Glutamatergic neuron (in vitro differentiated cells): ENCODE measurements at places on chromosomes 12 and 14. TPM values are rescaled to one million over a fixed set of nuclear protein-coding genes. Genes with fewer than 3 reads are reported as not detected.

- no peak overlapping the region for H3K27ac ChIP-seq
- peaks cover 3% of the 10 kb centered on the region for H3K27me3 ChIP-seq
- no peak overlapping the region for H3K4me3 ChIP-seq
- no peaks in the 10 kb centered on the region for H3K4me1 ChIP-seq
- peaks cover 4% of the 10 kb centered on the region for H3K36me3 ChIP-seq
Observed at GRCh38 chr12:127677537-127678131, 589.3 kb upstream of the TMEM132C start.

The IL23A gene
- total RNA-seq = 0.42 TPM

DNA sequence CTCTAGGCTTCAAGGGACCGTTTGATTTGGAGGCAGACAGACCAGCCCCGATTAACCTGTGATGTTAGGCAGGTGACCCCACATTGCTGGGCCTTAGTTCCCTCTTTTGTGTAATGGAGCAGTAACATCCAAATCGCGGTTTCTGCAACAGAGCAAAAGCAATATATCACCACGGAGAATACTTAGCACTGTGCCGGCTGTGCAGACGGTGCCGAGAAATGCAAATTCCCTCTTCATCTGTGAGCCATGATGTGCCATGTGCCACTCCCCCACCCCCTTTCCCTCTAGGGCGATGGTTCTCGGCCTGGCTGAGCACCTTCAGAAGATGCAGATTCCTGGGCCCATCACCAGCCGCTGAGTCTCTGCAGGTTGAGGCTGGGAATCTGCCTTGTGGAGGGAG lies 10.9 kb downstream of the BCL7A start:
- peak overlapping the region; percentile 25 for H3K4me3 ChIP-seq
- no peaks in the 10 kb centered on the region for H3K36me3 ChIP-seq
- DNase-seq = no peak
- peaks cover 51% of the 10 kb centered on the region for H3K4me1 ChIP-seq
- H3K27me3 ChIP-seq = peaks cover 7% of the 10 kb centered on the region
- peak overlapping the region; percentile 59 for H3K27ac ChIP-seq

The SIX6 gene
- total RNA-seq = not detected

The CGRRF1 gene
- 18.7 TPM for total RNA-seq

GRCh38 chr14:21617614-21618013 lies 17.1 kb downstream of the OR10G2 start:
- H3K36me3 ChIP-seq = no peaks in the 10 kb centered on the region
- no peak for DNase-seq
- no peak overlapping the region for H3K27ac ChIP-seq
- no peaks in the 10 kb centered on the region for H3K27me3 ChIP-seq

GRCh38 chr12:69024413-69024812 lies 91.4 kb upstream of the CPM start:
- no peak overlapping the region for H3K4me3 ChIP-seq
- H3K27ac ChIP-seq = no peak overlapping the region
- no peaks in the 10 kb centered on the region for H3K36me3 ChIP-seq
- no peaks in the 10 kb centered on the region for H3K4me1 ChIP-seq
- no peaks in the 10 kb centered on the region for H3K27me3 ChIP-seq

GRCh38 chr14:93072659-93073357 lies 42.9 kb downstream of the ITPK1 start:
- H3K27ac ChIP-seq = no peak overlapping the region
- H3K36me3 ChIP-seq = no peaks in the 10 kb centered on the region
- peaks cover 57% of the 10 kb centered on the region for H3K4me1 ChIP-seq
- H3K27me3 ChIP-seq = peaks cover 17% of the 10 kb centered on the region

GRCh38 chr14:29521526-29522137 lies 406.0 kb downstream of the PRKD1 start:
- H3K27me3 ChIP-seq = no peaks in the 10 kb centered on the region
- H3K36me3 ChIP-seq = no peaks in the 10 kb centered on the region
- no peak overlapping the region for H3K27ac ChIP-seq
- DNase-seq = peak; percentile 56
- H3K4me3 ChIP-seq = no peak overlapping the region

The MYRFL gene
- total RNA-seq = not detected

GRCh38 chr14:69750495-69750894 lies 16.4 kb upstream of the SRSF5 start:
- H3K36me3 ChIP-seq = no peaks in the 10 kb centered on the region
- H3K4me3 ChIP-seq = no peak overlapping the region
- no peak overlapping the region for H3K27ac ChIP-seq

The NAB2 gene
- 20.0 TPM for total RNA-seq

- H3K4me3 ChIP-seq = no peak overlapping the region
- peaks cover 9% of the 10 kb centered on the region for H3K36me3 ChIP-seq
- H3K27ac ChIP-seq = no peak overlapping the region
- peaks cover 14% of the 10 kb centered on the region for H3K4me1 ChIP-seq
Observed at GRCh38 chr12:30908722-30909348, 17.7 kb upstream of the TSPAN11 start.

DNA sequence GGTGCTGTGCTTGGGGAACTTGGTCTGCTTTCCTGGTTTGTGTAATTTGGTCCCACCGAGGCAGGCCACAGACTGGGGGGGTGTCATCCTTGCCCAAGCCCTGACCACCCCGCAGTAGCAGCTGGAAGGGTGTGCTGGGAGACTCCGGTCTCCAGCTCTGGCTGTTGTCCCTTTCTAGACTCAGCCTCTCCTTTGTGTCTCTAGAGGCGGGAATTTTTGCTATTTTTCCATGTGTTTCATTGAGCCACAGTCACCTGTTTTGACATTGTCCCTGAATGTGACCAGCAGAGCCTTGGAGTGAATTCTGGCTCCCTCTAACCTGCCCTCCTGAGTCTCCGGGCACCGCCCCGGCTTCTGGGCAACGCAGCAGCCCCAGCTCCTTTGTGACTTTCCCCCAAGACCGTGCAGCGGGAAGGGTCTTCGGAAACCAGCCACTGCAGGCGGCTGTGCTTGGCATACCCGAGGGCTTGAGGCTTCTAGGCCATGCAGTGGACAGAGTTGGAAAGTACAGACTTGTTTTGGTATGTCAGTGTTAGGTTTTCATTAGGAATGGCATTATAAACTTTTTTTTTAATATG lies 98.6 kb downstream of the TNFAIP2 start:
- H3K36me3 ChIP-seq = peaks cover 5% of the 10 kb centered on the region
- H3K27ac ChIP-seq = no peak overlapping the region
- DNase-seq = no peak

The LTBP2 gene
- 1.2 TPM for total RNA-seq

- no peak for DNase-seq
- peaks cover 12% of the 10 kb centered on the region for H3K27me3 ChIP-seq
- H3K27ac ChIP-seq = peak overlapping the region; percentile 43
- H3K4me1 ChIP-seq = peaks cover 40% of the 10 kb centered on the region
Observed at GRCh38 chr12:55929306-55929791, 1.6 kb upstream of the DGKA start.

DNA sequence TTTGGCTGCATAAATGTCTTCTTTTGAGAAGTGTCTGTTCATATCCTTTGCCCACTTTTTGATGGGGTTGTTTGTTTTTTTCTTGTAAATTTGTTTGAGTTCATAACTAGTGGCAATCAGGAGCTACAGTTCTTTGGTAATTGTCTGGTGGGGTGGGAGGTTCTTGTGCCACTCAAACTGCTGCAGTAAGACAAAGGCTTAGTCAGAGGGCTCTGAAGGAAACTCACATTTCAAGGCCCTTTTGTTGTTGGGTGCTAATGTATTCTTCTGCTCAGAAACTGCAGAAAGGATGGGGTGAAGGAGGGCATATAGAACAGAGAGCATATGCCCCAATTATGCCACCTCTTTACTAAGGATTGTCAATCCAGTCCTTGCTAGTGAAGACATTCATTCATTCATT lies 21.9 kb downstream of the MYRFL start:
- no peak overlapping the region for H3K27ac ChIP-seq
- H3K4me1 ChIP-seq = peaks cover 5% of the 10 kb centered on the region
- H3K27me3 ChIP-seq = no peaks in the 10 kb centered on the region

GRCh38 chr12:39237004-39237403 lies 205.9 kb downstream of the KIF21A start:
- no peak for DNase-seq
- H3K36me3 ChIP-seq = no peaks in the 10 kb centered on the region
- no peaks in the 10 kb centered on the region for H3K4me1 ChIP-seq
- no peak overlapping the region for H3K4me3 ChIP-seq
- H3K27me3 ChIP-seq = no peaks in the 10 kb centered on the region
- no peak overlapping the region for H3K27ac ChIP-seq

GRCh38 chr12:90915353-90915752 lies 39.6 kb downstream of the CCER1 start:
- no peak overlapping the region for H3K27ac ChIP-seq
- no peaks in the 10 kb centered on the region for H3K4me1 ChIP-seq
- no peak overlapping the region for H3K4me3 ChIP-seq
- no peaks in the 10 kb centered on the region for H3K36me3 ChIP-seq

GRCh38 chr12:52284562-52285171 lies 6.7 kb downstream of the KRT81 start:
- peaks cover 2% of the 10 kb centered on the region for H3K27me3 ChIP-seq
- H3K36me3 ChIP-seq = no peaks in the 10 kb centered on the region
- H3K4me1 ChIP-seq = no peaks in the 10 kb centered on the region
- no peak overlapping the region for H3K4me3 ChIP-seq

DNA sequence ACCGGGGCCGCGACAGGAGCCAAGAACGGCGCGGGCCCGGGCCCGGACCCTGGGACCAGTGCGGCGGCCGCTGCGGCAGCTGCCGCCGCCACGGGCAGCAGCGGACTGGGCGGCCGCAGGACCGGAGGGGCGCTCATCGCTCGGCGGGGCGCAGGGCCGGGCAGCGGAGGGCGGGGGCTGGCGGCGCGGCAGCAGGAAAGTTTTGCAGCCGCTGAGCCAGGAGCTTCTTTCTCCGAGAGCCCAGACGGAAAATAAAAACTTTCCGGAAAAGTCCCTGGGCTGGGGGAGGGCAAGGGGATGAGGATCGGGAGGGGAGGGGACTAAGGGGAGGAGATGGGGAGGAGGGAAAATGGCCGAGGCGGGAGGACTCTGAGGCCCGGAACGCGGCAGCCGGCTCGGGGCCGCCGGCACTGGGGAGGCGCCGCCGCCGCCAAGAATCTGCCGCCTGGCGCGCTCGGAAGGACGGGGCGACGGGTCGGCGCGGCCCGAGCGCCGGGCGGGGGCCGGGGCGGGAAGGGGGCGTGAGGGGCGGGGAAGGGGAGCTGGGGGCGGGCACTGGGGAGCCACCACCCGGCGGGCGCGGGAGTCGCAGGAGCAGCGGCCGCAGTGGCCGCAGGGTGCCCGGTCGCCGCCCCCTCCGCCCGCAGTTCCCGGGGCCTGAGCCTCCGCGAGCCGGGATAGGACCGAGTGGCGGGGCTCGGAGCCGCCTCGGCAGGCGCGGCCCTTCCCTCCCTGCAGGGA lies at the start of gene PRKD1:
TSS of gene PRKD1 (minus strand) at position 472 of the 741 bp plus-strand sequence.
- peak within 1 kb of the TSS; percentile 97 for H3K4me3 ChIP-seq
- H3K27me3 ChIP-seq = peaks cover 6% of the 10 kb centered on the region
- peaks cover 6% of the 10 kb centered on the region for H3K4me1 ChIP-seq
- H3K36me3 ChIP-seq = no peaks in the 10 kb centered on the region
- DNase-seq = peak; percentile 69
- H3K27ac ChIP-seq = peak within 1 kb of the TSS; percentile 10

GRCh38 chr14:29548948-29549370 lies 378.7 kb downstream of the PRKD1 start:
- no peak overlapping the region for H3K27ac ChIP-seq
- H3K27me3 ChIP-seq = no peaks in the 10 kb centered on the region
- DNase-seq = no peak
- no peaks in the 10 kb centered on the region for H3K36me3 ChIP-seq
- no peak overlapping the region for H3K4me3 ChIP-seq

- H3K27me3 ChIP-seq = peaks cover 2% of the 10 kb centered on the region
- no peaks in the 10 kb centered on the region for H3K4me1 ChIP-seq
- H3K27ac ChIP-seq = no peak overlapping the region
- no peak overlapping the region for H3K4me3 ChIP-seq
Observed at GRCh38 chr12:102527171-102527720, 46.9 kb upstream of the IGF1 start.

The CDCA4 gene
- total RNA-seq = 23.2 TPM

DNA sequence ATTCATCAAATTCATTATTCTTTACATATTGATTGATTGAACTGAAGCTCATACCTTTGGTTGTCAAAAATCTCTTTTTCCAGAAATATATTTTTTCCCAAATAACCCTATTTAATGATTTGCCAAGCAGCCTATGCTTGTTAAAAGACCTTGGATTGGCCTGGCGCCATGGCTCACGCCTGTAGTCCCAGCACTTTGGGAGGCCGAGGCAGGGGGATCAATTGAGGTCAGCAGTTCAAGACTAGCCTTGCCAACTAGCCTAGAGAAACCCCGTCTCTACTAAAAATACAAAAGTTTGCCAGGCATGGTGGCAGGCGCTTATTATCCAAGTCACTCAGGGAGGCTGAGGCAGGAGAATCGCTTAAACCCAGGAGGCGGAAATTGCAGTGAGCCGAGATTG lies 165.1 kb upstream of the MGAT4C start:
- H3K27me3 ChIP-seq = no peaks in the 10 kb centered on the region
- DNase-seq = no peak
- H3K4me3 ChIP-seq = no peak overlapping the region
- H3K4me1 ChIP-seq = no peaks in the 10 kb centered on the region
- H3K27ac ChIP-seq = no peak overlapping the region
- H3K36me3 ChIP-seq = no peaks in the 10 kb centered on the region

DNA sequence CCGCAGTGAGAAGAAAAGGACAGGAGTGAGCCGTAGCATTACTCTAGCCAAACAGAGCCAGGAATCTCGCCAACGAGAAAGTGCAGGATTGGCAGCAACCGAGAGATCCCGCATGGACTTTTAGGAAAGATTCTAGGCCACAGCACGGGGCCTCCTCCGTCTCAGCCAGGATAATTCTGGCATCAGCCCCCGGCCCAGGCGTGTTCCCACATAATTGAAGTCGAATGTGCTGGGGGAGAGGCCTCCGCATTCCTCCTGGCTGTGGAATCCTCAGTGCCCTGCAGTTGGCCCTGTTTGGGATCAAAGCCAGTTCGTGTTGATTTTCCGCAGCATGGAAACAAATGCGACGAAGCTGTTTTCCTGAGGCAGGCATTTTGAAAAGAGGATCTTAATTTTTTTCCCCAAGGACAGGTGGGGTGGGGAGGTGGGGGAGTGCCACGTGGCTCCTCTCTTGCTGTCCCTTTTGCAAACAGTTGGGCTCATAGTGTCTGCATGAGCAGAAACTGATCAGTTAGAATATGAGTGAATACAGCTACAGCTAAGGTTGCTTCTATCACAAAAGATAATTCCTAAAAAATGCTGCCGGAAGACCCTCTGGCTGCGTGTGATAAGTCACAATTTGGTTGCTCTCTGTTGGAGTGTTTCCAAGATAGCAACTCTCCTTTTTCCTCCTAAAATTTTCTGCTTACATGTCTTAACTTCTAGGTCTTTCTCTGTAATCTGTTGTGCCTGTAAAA lies 37.3 kb upstream of the ATXN2 start:
- no peaks in the 10 kb centered on the region for H3K36me3 ChIP-seq
- peak; percentile 29 for DNase-seq
- H3K27me3 ChIP-seq = peaks cover 2% of the 10 kb centered on the region
- peaks cover 15% of the 10 kb centered on the region for H3K4me1 ChIP-seq

GRCh38 chr14:73776194-73776537 lies 62.0 kb upstream of the PNMA1 start:
- H3K4me3 ChIP-seq = no peak overlapping the region
- no peak overlapping the region for H3K27ac ChIP-seq
- H3K4me1 ChIP-seq = peaks cover 13% of the 10 kb centered on the region
- DNase-seq = no peak
- H3K27me3 ChIP-seq = no peaks in the 10 kb centered on the region

The MAP3K9 gene
- 20.0 TPM for total RNA-seq
